ENCODE measurements at places on chromosomes 6 and 20.
A peak's percentile ranks its signal among the peaks of the same experiment; 100 is the strongest.

DNA sequence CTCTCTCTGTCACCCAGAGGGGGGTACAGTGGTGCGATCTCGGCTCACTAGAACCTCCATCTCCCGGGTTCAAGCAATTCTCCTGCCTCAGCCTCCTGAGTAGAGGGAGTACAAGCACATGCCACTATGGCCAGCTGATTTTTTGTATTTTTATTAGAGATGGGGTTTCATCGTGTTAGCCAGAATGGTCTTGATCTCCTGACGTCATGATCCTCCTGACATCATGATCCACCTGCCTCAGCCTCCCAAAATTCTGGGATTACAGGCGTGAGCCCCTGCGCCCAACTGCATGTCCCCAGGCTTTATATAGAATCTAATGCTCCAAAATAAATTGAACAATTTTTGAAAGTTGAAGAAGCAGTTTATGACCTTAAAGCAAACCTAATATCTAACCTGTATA is 7.0 kb upstream of the CRISP2 start:
- no peak for DNase-seq

GRCh38 chr6:11542863-11543262 is 5.3 kb downstream of the TMEM170B start:
- no peak for DNase-seq

DNA sequence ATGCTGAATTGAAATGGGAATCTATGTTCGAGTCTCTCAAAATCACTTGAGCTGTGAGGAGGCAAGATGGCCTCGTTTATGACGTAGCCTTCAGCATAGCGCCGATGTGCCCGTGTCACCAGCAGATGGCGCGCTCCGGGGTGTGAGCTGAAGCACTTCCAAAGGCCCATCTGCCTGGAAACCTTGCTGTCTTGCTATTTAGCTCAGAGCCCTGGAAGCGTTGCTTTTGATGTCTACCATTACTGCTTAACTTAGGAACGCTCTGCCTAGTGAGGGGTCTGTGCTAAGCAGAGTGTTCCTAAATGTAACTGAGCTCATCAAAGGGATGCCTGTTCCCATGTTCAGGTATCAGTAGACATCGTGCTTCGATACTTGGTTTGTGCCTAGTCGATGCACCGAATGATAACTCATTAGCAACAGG is 67.7 kb downstream of the SYCP2L start:
- DNase-seq = peak; percentile 16

GRCh38 chr6:167734662-167735083 is 92.0 kb upstream of the AFDN start:
- DNase-seq = no peak

- no peak for DNase-seq
Measured at GRCh38 chr6:36858407-36858981, 16.1 kb downstream of the PPIL1 start.

- DNase-seq = no peak
Measured at GRCh38 chr20:21601799-21602198, 87.9 kb upstream of the NKX2-2 start.

GRCh38 chr6:107656401-107656800 is 166.5 kb downstream of the SOBP start:
- DNase-seq = no peak

DNA sequence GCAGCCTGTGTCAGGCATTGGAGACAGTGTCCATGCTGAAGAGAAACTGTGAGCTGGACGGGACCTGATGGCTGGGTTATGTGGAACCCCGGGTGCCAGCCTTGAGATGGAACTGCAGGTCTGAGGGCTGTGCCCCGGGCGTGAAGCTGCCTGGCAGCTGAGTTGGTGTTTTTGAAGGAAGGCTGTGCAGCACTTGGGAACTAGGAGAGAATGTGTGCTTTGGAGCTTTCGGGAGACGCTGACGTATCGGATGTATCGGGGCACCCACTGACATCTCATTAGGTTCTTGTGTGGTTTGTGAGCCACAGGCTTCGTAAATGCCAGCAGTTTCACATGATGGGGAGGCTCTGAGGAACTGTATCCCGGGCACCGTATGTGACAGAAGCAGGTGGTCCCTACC is 2.2 kb downstream of the DLGAP4 start:
- DNase-seq = no peak

- no peak for DNase-seq
Measured at GRCh38 chr6:3794092-3794491, 42.6 kb upstream of the PXDC1 start.

GRCh38 chr6:163383912-163384311 is 30.6 kb upstream of the QKI start:
- DNase-seq = no peak

- no peak for DNase-seq
Measured at GRCh38 chr6:40668203-40668602, 81.0 kb upstream of the LRFN2 start.

GRCh38 chr20:19403549-19403948 is 191.1 kb downstream of the SLC24A3 start:
- DNase-seq = no peak

DNA sequence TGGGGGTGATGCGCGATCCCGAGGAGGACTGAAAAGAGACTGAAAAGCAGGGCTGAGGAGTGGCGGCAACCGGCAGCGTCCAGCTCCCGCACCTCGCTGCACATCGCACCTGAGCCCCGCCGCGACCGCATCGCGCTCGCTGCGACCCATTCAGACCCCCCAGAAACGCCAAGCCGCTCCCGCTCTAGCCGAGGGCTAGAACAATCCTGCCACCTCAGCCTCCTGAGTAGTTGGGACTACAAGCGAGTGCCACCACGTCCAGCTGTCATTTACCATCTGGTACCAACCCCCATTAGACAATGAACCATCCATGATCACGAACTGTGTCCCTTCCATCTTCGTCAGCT is 33.2 kb downstream of the HLA-A start:
- DNase-seq = no peak

GRCh38 chr6:120279466-120280167 is 930.1 kb upstream of the MAN1A1 start:
- DNase-seq = no peak

- DNase-seq = no peak
Measured at GRCh38 chr6:143741480-143741879, 63.7 kb downstream of the PHACTR2 start.

- no peak for DNase-seq
Measured at GRCh38 chr6:148984531-148985056, 237.8 kb downstream of the UST start.

DNA sequence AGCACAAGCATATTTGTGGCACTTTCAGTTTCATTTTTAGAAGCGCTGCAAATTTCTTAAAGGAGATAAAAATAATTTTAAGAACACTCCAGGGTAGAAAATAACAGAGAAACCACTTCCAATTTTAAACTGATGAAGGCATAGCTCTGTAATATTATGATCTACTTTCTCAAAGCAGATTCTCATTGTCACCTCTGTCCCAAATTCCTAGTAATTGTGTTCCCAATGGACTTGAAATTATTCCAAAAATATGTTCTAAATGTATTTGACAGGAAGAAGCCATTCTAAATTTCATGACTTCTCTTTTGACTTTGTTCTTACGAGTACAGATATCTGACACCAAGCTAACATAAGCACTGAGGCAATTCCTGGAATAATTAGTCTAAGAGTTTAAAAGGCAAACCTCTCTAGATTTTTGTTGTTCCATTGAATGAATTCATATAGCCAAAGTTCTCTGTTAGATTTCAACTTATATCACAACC is 140.2 kb upstream of the CARMIL1 start:
- no peak for DNase-seq

DNA sequence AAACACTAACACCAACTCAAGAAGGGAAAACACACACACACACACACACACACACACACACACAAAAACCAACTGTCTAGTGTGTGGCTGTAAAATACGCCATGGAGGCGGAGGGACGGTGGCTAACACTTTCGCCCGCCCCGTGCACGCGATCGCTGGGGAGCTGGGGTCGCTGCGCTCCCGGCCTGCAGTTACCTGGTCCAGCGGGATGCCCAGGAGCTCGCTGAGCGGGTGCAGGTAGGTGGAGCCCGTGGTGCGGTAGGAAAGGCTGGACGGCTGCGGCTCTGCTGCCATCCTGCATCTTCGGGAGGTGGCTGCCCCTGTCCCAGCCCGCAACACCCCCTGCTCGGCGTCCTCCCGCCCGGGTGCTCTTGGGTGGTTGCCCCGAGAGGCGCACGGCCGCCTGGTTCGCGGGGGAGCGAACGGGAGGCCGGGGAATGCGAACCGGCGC is 303 bp downstream of the MBOAT1 start:
- no peak for DNase-seq

DNA sequence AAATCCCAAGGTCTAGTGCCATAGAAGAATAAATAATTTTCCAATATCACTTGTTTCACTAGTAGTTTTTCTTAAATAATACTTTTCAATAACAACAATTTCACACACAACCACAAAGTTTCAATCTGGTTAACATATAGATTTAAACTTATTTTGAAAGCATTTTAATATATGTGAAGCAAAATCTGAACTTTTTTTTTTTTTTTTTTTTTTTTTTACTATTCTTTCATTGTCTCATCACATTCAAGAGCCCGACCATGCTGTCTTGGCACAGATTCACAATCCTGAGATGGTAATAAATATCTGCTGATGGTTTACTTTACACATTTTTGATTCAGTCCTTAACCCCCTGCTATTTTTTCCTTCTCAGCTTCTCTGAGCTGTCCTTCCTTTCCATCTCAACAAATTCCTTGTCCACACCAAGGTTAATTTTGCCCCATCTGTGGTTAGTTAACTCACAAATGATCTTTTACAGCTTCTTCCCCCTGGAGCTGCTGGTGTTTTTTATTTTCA is 262.8 kb downstream of the TMEM242 start:
- no peak for DNase-seq

DNA sequence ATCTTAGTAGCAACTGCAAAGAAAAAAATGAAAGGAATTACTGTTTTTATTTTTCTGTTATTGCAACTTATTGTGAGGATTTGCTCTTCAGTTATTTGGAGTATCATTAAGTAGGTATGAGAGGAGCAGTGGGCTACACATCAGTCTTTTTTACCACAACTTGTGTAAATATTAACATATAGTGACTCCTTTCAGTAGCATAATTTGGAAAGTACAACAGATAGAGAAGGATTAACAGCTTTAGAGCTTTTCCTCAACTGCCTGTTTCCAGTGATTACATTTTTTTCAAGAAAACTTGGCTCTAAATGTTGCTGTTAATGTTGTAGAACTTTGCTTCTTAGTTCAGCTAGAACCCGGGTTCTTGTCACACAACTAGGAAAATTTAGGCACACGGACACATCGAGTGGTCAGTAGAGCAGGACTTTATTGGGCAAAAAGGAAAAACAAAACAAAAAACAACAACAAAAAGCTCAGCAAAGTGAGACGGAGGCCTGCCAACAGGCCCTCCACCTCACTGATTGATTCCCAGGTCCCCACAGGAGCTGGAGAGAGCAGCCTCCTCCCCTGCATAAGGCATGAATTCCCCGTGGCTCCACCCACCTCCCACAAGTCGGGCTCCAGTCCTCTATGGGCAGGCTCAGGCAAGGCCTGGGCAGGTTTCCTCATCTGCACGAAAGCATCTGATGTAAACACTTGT is 75.1 kb downstream of the ADGRG6 start:
- DNase-seq = no peak

DNA sequence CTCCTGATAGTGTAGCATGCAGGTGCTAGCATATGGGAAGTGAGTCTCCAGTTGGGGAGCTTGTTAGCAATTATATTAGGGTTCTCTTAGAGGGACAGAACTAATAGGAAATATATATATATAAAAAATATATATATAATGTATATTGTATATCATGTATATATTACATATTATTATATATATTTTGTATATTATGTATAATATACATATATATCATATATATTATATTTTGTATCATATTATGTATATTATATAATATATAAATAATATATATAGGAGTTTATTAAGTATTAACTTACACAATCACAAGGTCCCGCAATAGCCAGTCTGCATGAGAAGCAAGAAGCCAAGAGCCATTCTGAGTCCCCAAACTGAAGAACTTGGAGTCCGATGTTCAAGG is 84.2 kb downstream of the CDYL start:
- no peak for DNase-seq

GRCh38 chr6:145929037-145929633 is 35.0 kb downstream of the SHPRH start:
- DNase-seq = no peak

DNA sequence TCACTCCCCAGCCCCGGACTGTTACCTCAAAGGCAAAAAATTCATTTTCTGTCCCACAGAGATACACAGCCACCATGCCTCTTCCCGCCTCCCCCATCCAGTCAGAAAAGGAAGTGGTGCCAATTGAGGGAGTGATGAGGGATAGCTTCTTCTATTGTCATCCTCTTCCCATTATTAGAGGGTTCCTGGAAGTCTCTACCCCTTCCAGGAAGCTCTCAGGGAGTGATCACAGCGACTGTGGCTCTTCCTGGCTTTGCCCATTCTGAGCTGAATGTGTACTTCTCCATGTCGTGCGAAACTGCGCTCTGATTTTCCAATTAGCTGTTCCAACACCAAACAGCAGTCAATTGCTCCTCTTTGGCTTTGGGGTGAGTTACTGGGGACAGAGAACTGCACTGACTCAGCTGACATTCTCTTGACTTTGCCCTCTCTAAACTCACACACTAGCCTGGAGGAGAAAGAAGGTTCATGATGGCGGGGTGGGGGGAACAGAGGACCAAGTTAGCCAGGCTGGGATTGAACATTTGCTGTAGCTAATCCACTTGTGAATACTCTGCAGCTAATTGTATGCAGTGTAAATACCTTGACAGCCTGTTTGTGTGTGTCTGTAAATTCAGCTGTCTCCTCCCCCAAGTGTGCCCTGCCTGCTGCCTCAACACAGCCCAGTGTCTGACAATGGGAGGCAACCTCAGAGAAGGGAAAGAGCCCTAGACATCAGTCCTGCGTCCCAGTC is 2.4 kb upstream of the MDGA1 start:
- DNase-seq = no peak

GRCh38 chr20:45034436-45034835 is 66.5 kb downstream of the KCNS1 start:
- no peak for DNase-seq

- DNase-seq = no peak
Measured at GRCh38 chr6:93218096-93218495, 201.3 kb downstream of the EPHA7 start.

DNA sequence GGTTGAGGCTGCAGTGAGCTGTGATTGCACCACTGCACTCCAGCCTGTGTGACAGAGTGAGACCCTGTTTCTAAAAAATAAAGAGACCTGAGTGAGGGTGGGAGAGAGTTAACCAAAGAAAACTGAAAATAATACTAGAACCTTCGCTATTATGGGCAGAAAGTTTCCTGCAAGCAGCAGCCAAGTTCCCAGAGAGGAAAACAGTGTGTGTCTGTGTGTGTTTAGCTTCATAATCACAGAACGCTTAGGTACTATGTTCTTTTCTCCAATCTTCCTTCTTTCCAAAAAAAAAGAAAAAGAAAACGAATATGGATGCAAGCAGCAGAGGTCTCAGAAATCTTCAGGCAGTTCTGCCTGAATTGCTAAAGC is 170.0 kb downstream of the LY86 start:
- no peak for DNase-seq

All from stimulated activated CD8-positive, alpha-beta memory T cell treated with anti-CD3 and anti-CD28 coated beads, Interleukin-4, amount 100 ng/mL, for 1 hour (primary cell).